HFFc6 (cell line): ENCODE measurements at places on chromosomes 4 and X. TPM values are rescaled to one million over a fixed set of nuclear protein-coding genes. Genes with fewer than 3 reads are reported as not detected.

- no peak for DNase-seq
Measured at GRCh38 chrX:110276778-110277177, 41.1 kb downstream of the AMMECR1 start.

- DNase-seq: no peak
Measured at GRCh38 chr4:168057412-168057811, 34.9 kb upstream of the ANXA10 start.

Gene NUDT10
- total RNA-seq: 0.19 TPM in 1 of 3 replicates, not detected in the others

Gene TEX11
- total RNA-seq: not detected in 3 replicates

GRCh38 chr4:163482190-163482589 is 8.6 kb upstream of the TKTL2 start:
- no peak for DNase-seq

DNA sequence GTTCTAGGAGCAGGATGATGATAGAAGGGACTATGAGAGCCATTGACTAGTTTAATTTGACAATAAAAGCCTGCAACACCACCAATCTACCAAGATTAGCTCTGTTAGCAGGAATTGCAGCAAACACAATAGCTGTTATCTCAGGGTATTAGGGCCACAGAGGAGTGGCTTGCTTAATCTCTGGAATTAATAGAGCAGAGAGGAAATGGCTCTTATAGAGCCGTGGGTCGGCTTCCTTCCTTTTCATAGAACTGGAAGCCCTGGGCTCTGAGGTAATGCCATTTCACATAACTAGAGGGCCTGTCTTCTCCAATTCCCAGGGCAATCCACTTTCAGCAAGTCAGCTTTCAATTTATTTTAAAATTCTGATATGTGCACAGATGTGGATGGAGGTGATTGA is 83.0 kb downstream of the MAMLD1 start:
- no peak for DNase-seq

Gene TMPRSS11E
- total RNA-seq: not detected in 3 replicates

- no peak for DNase-seq
Measured at GRCh38 chrX:30312858-30313257, 3.7 kb upstream of the NR0B1 start.
